ENCODE measurements at places on chromosomes 16 and 17.

DNA sequence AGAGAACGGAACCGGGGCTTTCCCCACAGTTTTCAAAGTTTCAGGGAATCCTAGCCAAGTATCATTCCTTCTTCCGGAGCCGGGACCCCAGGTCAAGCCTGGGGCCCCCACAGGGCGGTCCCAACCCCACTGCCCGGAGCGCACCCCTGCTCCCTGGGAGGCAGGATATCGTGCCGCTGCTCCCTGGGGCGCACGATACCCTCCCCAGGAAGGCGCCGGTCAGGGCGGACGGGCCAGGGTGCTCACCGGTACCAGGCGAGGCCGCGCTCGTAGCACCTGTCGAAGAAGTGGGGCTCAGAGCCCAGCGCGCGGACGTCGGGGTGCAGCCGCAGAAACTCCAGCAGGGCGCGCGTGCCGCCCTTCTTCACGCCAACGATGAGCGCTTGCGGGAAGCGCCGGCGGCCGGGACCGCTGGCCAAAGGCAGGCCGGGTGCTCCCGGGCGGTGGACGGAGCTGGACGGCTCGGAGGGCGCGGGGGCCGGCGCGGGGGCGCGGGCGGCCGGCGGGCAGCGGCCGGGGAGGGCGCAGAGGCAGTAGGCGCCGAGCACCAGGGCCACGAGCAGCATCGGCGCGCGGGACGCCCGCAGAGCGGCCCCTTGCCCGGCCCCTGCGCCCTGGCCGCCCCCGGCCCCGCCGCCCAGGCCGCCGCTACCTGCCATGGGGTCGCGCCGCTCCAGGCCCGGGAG lies 407 bp downstream of the HS3ST6 start:
- no peak for DNase-seq

- DNase-seq = peak; percentile 18
These were observed 478.4 kb upstream of the GOT2 start for GRCh38 chr16:59212492-59213024.

- peak; percentile 36 for DNase-seq
These were observed 44.5 kb upstream of the IL34 start for GRCh38 chr16:70601576-70602575.

- no peak for DNase-seq
These were observed 520.7 kb upstream of the PSMD7 start for GRCh38 chr16:73775841-73776388.

DNA sequence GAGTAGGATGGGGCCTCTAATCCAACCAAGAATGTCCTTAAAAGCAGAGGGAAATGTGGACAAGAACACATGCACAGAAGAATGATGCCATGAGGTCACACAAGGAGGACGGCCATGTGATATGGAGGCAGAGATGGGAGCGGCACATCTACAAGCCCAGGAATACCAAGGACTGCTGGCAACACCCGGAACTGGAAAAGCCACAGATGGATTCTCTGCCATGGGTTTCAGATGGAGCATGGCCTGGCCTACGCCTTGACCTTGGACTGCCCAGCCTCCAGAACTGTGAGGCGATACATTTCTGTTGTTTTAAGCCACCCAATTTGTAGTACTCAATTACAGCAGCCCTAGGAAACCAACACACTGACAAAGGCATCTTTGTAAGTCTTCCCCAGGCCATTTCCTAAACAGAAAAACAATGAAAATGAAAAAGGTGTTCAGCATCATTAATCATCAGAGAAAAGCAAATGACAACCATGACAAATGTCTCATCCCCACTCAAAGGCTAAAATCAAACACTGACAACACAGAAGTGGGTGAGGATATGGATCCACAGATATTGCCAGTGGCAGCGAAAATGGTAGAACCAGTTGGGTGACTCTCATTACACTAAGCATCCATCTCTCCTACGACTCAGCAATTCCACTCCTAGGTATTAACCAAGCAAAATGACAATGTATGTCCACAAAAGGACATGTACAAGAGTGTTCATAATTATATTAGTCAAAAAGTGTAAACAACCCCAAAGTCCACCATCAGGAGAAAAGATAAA lies 76.9 kb upstream of the CNEP1R1 start:
- no peak for DNase-seq

- DNase-seq = no peak
These were observed 38.7 kb downstream of the PRSS54 start for GRCh38 chr16:58256108-58256507.

- DNase-seq = peak; percentile 35
These were observed 2.2 kb downstream of the ZNF668 start for GRCh38 chr16:31071861-31072260.

- peak; percentile 59 for DNase-seq
These were observed 19.9 kb upstream of the RSL1D1 start for GRCh38 chr16:11871193-11871592.

GRCh38 chr16:67542464-67542863 lies 13.8 kb downstream of the RIPOR1 start:
- peak; percentile 87 for DNase-seq

DNA sequence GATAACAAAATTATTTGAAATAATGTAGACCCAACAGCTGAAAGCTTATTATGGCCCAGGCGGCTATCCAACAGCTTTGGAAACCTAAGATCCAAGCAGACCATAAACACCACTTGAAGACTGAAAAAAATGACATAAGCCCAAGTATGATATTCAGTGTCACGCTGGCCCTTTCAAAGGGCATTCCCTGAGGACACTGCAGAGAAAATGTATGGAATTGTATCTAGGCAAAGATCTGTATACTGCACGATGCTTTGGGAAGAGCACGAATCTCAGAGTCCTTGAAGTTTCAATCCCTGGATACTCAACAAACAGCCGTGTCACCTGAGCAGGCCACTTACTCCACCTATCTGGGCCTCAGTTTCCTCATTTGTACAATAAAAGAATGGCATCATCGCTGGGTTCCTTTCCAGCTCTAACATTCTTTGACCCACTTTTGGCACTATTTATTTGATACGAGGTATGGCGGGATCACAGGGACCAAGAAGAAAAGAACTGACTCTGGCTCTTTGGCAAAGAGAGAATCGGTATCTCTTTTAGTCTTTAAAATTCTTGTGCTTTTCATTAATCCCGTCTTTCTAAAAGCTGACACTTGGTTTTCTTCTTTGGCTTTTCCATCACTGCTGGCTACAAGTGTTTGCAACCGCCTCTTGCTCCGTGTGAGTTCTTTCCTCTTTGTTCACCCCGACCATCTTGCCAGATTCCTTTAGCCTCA lies 1.2 kb downstream of the STAT5B start:
- DNase-seq = peak; percentile 48

All from choroid plexus epithelial cell (primary cell).